Activated T-helper 17 cell treated with anti-CD3 and anti-CD28 coated beads, Interleukin-2, amount 50 U/mL, for 72 hours (primary cell): ENCODE measurements at places on chromosomes 13 and 19. TPM values are rescaled to one million over a fixed set of nuclear protein-coding genes. Genes with fewer than 3 reads are reported as not detected.

DNA sequence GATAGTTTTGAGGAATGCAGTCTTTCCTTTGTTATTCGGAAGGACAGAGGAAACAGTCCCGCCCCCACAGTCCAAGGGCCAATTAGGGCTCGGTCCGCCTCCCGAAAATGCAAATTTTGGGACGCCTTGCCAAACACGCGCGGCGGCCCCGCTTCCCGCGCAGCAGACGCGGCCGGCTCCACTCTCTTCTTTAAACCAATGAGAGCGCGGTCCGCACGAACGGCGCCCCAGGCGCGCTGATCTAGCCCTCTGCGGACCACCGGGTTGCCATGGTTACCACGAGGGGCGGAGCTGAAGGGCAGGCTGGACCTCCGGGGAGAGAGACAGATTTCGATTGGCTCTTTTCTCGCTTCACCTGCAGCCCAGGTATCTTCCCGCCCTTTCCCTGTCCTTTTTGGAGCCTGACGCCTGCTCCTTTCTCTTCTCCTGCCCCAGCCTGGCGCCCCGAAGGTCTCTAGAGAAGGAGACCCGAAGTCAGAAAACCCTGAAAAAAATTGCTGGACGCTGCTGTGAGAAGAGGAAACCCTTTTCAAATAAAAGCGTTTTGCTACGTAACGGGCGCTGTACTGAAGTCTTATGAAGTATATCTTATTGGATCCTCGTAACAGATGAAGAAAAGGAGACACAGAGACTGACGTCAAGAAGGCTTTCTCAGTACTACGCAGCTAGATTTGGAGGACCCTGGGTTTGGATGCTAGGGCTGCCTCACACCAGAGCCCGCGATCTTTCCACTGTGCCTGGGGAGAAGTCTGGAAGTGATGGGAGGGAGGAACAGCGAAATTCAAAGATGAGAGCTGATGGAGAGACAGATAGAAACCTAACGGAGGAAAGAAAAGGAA is 2.0 kb downstream of the PTH2 start:
- peak; percentile 38 for ATAC-seq

DNA sequence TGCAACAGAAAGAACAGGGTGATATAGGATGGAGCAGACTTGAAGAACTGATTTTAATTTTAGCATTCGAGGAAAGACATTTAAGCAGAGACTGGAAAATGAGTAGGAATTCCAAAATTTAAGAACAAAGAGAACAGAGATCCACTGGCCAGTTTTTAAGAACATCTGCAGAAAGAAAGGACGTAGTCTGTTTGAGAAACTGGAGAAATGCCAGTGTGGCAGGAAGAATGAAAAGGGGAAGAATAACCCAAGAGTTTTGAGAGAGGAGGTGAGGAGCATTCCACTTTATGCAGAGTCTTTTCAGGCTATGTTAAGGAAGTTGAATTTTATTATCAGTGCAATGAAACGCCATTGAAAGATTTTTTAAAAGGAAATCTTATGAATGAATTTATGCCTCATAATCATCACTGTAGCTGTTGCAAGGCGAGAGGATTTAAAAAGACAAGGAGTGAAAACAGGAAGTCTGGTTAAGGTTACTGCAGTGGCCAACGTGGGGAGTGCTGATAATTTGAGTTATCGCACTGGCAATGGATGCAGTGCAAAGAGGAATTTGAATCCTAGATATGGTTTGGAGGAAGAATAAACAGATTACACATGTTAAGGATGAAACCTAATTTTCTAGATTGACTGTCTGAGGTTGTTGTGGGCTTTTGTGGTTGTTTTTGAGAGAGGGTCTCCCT is 253.8 kb downstream of the DACH1 start:
- no peak for ATAC-seq

SLC7A10 gene
- total RNA-seq, result not detected

DNA sequence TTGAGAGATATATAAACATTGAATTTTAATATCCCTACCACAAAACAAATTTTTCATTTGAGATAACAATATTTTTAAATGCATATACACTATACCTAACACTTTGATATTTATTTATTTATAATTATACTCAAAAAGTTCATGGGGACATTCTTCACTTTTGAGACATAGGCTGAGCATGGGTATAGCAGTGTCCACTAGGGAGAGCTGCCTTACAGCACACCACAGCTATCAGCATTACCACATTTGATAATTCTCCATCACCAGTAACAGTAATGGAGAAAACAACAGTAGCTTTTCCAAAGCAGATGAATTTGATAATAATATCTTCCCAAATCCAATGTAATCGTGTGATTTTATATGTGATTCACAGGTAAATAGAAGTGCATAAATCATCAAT is 626.1 kb downstream of the DACH1 start:
- no peak for ATAC-seq

- ATAC-seq, result no peak
Measured at GRCh38 chr19:10868872-10869547, 2.3 kb upstream of the CARM1 start.

GIPR gene
- total RNA-seq, result 7.5 TPM

GRCh38 chr19:46350758-46351159 is 3.9 kb downstream of the PPP5C start:
- ATAC-seq, result peak; percentile 25

- peak; percentile 81 for ATAC-seq
Measured at GRCh38 chr13:46578590-46578975, 25.6 kb downstream of the LRCH1 start.

CEACAM4 gene
- total RNA-seq, result not detected

PNMA8A gene
- total RNA-seq, result not detected

DNA sequence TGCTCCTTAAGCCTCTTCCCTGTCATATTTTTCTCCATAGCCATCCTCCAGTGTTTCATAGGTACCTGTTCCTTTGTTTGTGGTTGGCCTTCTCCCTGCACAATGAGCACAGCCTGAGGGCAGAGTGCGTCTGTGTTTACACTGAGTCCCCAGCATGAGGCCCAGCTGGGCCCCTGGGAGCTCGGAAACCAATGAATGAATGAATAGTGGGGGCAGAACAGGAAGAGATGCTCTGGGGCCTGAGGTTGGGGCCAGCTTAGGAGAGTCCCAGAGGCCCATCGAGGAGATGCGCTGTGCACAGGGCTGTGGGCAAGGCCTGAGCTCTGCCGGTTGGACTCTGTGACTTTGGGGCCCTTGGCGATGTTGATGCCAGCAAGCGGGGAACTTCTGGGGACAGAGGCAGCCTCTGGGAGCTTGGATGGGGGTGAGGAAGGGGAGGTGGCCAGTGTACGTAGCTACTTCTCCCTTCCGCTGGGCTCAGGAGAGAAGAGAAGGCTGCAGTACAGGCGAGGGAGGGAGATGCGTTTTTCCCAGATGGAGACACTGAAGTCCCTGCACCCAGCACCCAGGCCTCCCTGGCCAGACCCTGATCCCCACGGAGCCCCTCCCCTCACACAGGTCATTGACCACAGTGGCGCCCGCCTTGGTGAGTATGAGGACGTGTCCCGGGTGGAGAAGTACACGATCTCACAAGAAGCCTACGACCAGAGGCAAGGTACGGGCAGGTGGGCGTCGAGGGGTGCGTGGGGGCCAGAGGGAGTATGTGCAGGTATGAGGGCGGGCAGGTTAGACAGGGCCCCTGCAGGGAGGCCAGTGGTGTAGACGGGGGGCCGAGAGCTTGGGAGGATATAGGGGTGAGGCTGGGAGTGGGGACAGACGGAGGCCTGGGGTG is 5.1 kb downstream of the TBCB start:
- no peak for ATAC-seq

LILRB3 gene
- 1.8 TPM for total RNA-seq

DNA sequence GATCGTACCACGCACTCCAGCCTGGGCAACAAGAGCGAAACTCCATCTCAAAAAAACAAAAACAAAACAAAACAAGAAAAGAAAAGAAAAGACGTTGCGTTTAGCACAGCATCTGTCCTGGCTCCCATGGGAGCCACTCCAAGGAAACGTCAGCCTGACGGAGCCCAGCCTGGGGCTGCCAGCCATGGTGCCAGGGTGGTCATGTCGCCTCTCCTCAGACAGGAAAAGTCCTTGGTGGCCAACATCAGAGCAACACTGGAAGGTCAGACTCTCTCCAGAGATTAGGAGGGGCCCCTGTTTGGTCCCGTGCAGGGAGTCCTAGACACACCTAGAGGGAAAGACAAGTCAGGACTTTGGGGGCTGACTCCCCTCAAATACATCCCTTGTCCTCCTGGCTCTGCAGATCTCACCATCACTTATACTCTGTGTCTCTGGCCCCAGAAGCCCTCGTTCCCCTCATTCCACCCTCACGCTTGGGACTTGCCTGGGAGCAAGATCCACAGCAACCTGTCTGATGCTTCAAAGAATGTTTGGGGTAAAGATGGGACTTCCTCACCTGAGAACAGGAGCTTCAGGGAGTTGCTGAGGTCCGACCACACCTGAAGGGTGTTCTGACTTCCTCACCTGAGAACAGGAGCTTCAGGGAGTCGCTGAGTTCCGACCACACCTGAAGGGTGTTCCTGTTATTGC is 9.3 kb downstream of the LILRA4 start:
- no peak for ATAC-seq

- no peak for ATAC-seq
Measured at GRCh38 chr13:113272701-113273181, 24.3 kb upstream of the LAMP1 start.

DNA sequence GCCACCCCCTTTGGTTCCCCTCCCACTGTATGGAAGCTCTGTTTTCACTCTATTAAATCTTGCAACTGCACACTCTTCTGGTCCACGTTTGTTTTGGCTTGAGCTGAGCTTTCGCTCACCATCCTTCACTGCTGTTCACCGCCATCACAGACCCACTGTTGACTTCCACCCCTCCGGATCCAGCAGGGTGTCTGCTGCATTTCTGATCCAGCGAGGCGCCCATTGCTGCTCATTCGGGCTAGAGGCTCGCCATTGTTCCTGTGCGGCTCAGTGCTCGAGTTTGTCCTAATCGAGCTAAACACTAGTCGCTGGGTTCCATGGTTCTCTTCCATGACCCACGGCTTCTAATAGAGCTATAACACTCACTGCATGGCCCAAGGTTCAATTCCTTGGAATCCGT is 42.7 kb downstream of the ACTN4 start:
- ATAC-seq, result no peak

- no peak for ATAC-seq
Measured at GRCh38 chr19:44841231-44841630, 4.9 kb upstream of the NECTIN2 start.

SMAD9 gene
- total RNA-seq, result not detected

GRCh38 chr19:41478171-41478570 is 35.2 kb downstream of the ERICH4 start:
- no peak for ATAC-seq

- no peak for ATAC-seq
Measured at GRCh38 chr13:45255247-45255987, 54.6 kb upstream of the KCTD4 start.

- no peak for ATAC-seq
Measured at GRCh38 chr19:39701291-39701690, 3.0 kb upstream of the LGALS14 start.

GRCh38 chr13:25783601-25784024 is 268.2 kb downstream of the SHISA2 start:
- ATAC-seq, result no peak

SHISA7 gene
- not detected for total RNA-seq

DNA sequence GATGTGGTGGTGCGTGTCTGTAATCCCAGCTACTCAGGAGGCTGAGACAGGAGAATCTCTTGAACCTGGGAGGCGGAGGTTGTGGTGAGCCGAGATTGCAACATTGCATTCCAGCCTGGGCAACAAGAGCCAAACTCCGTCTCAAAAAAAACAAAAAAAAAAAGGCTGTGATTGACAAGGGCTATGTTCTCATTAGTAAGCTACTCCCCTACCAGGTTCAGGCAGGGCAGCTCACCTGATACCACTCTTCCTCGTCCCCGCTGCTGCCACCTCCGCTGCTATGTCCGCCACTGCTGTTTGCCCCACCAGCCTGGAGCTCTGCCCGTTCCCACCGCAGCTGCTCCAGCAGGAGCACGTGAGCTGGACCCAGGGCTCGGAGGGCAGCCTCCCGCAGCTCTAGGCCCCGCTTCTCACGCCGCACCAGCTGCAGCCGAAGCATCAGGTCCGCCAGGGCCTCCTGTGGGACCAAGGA is 9.4 kb downstream of the USHBP1 start:
- ATAC-seq, result no peak

- no peak for ATAC-seq
Measured at GRCh38 chr13:22454586-22454985, 726.2 kb upstream of the SGCG start.

SYT3 gene
- total RNA-seq, result not detected

CDC42EP5 gene
- not detected for total RNA-seq

DNA sequence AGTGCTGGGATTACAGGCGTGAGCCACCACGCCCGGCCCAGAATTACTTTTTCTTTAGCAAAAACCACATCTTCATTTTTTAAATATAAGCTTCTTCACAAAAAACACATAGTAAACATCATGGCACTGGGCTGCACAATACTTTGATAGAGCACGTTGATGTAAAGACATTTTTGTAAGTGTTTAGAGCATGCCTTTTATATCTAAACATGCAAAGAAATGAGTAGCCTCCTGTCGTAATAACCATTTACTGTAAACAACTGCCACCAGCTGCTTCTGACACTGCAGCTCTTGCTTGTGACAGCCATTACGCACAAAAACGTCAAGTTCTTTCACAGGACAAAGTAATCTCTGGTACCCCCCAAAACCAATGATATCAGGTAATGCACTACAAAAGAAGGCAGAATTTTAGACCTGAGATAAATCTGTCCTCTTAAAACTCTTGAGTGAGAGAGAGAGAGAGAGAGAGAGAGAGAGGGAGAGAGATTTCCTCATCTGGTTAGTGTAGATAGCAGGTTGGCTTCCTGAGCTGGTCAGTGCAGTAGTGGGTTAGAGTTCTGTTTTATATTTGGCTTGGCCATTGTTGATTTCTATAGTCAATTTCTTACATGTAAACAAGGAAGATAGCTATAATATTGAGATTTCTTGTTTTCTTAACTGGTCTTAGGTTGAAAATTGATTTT is 6.7 kb upstream of the ZNF548 start:
- no peak for ATAC-seq

- peak; percentile 16 for ATAC-seq
Measured at GRCh38 chr19:36032251-36033104, at the start of gene CLIP3. TSS of gene CLIP3 (minus strand) at chr19:36032873. CDS start at chr19:36032357, 516 bp downstream.

DNA sequence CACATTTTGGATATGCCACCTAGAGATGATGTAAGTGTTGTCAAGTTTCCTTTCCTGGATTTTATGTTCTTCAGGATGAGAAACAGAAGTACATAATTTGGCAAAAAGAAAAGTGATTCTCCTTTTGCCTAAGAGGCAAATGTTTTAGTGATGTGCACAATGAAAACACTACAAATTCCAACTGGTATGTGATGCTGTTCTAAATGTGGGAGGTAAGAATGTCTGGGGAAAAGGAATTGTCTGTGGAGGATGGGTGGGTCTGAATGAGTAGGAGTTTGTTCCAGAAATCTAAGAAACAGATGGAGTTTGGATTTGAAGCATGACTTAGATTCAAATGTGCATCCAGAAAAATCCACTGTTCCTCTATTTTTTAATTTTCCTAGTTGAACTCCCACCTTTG is 473.6 kb upstream of the SPRY2 start:
- no peak for ATAC-seq
